ENCODE measurements at places on chromosomes 11 and 22. TPM values are rescaled to one million over a fixed set of nuclear protein-coding genes. Genes with fewer than 3 reads are reported as not detected.

- H3K27ac ChIP-seq = no peak overlapping the region
- no peaks in the 10 kb centered on the region for H3K36me3 ChIP-seq
- H3K27me3 ChIP-seq = peaks cover 5% of the 10 kb centered on the region
Measured at GRCh38 chr22:35203583-35203982, 53.7 kb upstream of the HMGXB4 start.

- H3K4me3 ChIP-seq = no peak overlapping the region
- no peak overlapping the region for H3K27ac ChIP-seq
- no peaks in the 10 kb centered on the region for H3K36me3 ChIP-seq
- DNase-seq = no peak
- H3K4me1 ChIP-seq = no peaks in the 10 kb centered on the region
Measured at GRCh38 chr11:134822897-134823296, 410.9 kb upstream of the B3GAT1 start.

The SYCE3 gene
- not detected for total RNA-seq

The C11orf91 gene
- not detected for total RNA-seq

DNA sequence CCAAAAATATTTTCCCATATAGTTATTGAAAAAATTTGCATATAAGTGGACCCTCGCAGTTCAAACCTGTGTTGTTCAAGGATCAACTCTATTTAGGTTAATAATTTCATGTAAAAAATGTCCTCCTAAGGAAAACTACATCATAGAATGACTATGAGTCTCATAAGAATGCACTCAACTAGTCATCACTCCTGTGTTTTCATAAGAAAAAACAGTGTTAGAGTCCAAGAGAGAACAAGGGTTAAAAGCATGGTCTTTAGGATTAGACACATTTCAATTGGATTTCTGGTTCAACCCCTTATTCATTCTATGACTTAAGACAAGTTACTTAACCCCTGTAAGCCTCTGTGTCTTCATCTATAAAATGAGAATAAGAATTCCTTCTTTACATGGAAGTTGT, 5.1 kb downstream of the PARVA start:
- H3K4me3 ChIP-seq = no peak overlapping the region
- no peak overlapping the region for H3K27ac ChIP-seq
- DNase-seq = peak; percentile 78
- peaks cover 9% of the 10 kb centered on the region for H3K36me3 ChIP-seq
- peaks cover 21% of the 10 kb centered on the region for H3K4me1 ChIP-seq

GRCh38 chr11:68308068-68308467, 4.3 kb upstream of the LRP5 start:
- DNase-seq = peak; percentile 69
- no peak overlapping the region for H3K27ac ChIP-seq
- H3K4me3 ChIP-seq = no peak overlapping the region

DNA sequence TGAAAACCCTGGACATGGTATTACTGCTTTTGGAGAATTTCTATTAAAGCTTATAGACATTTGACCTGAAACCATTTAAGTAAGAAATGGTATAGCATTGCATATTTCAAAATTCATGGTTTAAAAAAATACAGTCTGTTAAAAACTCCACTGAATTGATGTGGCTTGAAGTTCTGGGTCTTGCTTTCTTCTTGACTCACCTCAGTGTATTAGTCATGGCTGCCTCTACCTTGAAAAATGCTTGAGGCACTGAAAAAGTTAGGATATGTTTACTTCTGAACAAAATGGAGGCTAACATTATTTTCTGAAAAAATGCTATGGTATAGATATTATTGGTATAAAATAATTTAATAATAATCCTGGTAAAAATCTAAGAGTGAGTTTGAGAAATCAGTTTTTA, 349.2 kb downstream of the AASDHPPT start:
- no peak for DNase-seq
- H3K27me3 ChIP-seq = no peaks in the 10 kb centered on the region
- peaks cover 14% of the 10 kb centered on the region for H3K4me1 ChIP-seq
- no peak overlapping the region for H3K27ac ChIP-seq

The CSF2RB gene
- 1.2 TPM for total RNA-seq

- H3K4me3 ChIP-seq = no peak overlapping the region
- DNase-seq = peak; percentile 53
- peaks cover 59% of the 10 kb centered on the region for H3K27me3 ChIP-seq
- no peaks in the 10 kb centered on the region for H3K4me1 ChIP-seq
- H3K36me3 ChIP-seq = no peaks in the 10 kb centered on the region
- H3K27ac ChIP-seq = no peak overlapping the region
Measured at GRCh38 chr22:44383064-44383575, 70.4 kb upstream of the SHISAL1 start.

DNA sequence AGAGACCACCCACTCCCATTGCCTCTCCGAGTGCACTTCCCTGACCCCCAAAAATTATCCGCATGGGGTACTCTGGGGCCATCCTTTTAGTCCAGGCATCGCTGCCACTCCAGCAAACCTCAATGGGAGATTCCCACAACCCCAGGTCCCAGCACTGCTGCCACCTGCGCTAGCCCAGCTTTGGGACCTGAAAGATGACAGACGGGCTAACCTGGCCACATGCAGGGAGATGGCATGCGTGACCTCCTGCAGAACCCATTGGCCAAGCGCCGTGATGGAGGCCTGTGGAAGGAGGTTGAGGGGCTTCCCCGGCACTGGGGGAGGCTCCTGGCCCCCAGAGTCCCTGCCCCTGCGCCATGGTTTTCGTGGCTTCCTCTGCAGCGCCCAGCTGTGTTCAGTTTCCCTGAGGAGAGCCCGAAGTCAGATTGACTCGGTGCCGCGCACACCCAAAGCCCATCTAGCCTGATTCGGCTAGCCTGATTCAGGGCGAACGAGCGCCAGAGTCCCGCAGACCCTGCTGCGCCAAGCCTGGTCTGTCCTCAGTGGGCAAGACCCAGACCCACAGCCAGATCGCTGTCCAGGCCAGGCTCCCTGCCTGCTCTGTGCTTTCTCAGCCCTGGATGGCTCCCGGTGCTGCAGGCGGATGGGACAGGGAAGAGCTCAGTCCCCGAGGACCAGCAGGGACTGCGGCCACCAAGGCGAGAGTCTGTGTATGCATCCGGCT, 751 bp upstream of the WNT7B start:
- peaks cover 47% of the 10 kb centered on the region for H3K27me3 ChIP-seq
- H3K4me3 ChIP-seq = no peak overlapping the region
- no peak overlapping the region for H3K27ac ChIP-seq

The SYT7 gene
- 6.8 TPM for total RNA-seq

GRCh38 chr22:17862646-17863181, 88.4 kb upstream of the BID start:
- H3K4me3 ChIP-seq = no peak overlapping the region
- H3K4me1 ChIP-seq = no peaks in the 10 kb centered on the region
- H3K27me3 ChIP-seq = no peaks in the 10 kb centered on the region
- H3K27ac ChIP-seq = no peak overlapping the region
- peaks cover 37% of the 10 kb centered on the region for H3K36me3 ChIP-seq
- DNase-seq = peak; percentile 81

GRCh38 chr11:109945626-109946321, 147.4 kb upstream of the ZC3H12C start:
- no peak for DNase-seq
- peaks cover 5% of the 10 kb centered on the region for H3K4me1 ChIP-seq
- H3K36me3 ChIP-seq = no peaks in the 10 kb centered on the region
- peak overlapping the region; percentile 47 for H3K4me3 ChIP-seq
- H3K27ac ChIP-seq = no peak overlapping the region

DNA sequence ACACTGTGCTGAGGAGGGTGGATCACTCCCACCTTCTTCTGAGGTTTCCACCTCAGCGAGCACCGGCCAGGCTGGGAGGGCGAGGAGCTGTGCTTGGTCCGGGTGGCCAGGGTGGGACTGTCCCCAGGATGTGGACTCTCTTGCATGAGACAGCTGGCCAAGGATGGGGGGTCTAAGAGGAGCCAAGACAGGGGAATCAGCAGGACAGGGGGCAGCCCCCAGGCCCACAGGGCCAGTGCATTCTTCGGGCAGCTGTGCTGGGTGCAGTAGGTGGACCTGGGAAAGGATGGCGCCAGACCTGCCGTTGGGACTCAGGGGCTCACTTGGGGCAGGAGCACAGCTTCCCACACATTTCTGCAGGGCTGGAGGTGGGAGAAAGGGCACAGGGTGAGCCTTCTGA, 9.5 kb downstream of the APOBEC3A start:
- H3K36me3 ChIP-seq = no peaks in the 10 kb centered on the region
- peaks cover 8% of the 10 kb centered on the region for H3K27me3 ChIP-seq
- DNase-seq = no peak
- no peak overlapping the region for H3K4me3 ChIP-seq
- H3K4me1 ChIP-seq = no peaks in the 10 kb centered on the region

DNA sequence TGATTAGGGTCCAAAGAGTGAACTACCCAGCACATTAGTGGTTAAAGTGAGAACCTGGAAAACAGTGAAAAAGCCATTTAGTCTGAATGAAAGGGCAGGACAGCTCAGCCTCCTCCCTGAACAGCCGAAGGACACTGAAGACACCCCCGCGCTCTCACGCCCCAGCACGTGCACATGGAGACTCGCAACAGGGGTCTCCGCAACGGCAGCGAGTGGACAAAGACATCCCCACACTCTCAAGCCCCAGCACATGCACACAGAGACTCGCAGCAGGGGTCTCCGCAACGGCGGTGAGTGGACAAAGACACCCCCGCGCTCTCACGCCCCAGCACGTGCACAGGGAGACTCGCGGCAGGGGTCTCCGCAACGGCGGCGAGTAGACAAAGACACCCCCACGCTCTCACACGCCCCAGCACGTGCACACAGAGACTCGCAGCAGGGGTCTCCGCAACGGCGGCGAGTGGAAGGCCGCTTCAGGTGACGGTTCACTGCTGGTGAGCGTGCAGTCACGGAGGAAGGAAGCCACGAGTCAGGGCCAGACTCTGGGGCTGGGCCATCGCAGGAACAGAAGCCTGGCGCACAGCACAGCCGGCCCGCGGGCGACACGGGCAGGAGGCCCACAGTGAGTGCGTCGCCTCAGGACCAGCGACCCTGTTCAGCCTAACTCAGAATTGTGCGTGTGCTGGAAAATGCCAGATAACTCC, 43.6 kb downstream of the BRD1 start:
- H3K27me3 ChIP-seq = no peaks in the 10 kb centered on the region
- no peak overlapping the region for H3K27ac ChIP-seq
- no peak for DNase-seq
- peaks cover 8% of the 10 kb centered on the region for H3K4me1 ChIP-seq
- peaks cover 28% of the 10 kb centered on the region for H3K36me3 ChIP-seq

Data from osteoblast (primary cell).